Right renal pelvis (tissue), 4 donors: ENCODE measurements at places on chromosomes 7 and 10. TPM values are rescaled to one million over a fixed set of nuclear protein-coding genes. Genes with fewer than 3 reads are reported as not detected.

DNA sequence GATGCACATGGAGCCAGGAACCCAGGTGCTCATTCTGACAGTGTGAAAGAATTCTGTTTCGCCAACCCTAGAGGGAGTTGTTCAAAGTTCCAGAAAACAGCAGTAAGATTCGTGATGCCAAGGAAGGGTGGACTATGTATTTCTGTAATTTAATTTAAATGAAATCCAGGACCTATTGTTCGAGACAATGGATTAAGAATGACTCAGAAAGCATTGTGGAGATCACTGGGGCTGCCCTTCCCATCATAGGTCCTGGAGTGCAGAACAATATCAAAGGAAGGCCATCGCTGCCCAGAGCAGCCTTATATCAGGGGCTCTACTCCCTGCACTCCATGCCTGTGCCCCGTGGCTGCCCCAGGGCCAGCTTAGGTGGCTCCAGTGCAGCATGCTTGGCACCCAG lies 32.1 kb upstream of the CALD1 start:
- DNase-seq = no peak

- DNase-seq = no peak
Measured at GRCh38 chr10:132335189-132336063, 3.4 kb downstream of the LRRC27 start.

The LIPJ gene
- 0.06 TPM for polyA plus RNA-seq

The ZNF777 gene
- 14.6 TPM for polyA plus RNA-seq

The COL13A1 gene
- 24.5 TPM for polyA plus RNA-seq

The KLLN gene
- polyA plus RNA-seq = 1.6 TPM

The CEP55 gene
- 16.1 TPM for polyA plus RNA-seq

DNA sequence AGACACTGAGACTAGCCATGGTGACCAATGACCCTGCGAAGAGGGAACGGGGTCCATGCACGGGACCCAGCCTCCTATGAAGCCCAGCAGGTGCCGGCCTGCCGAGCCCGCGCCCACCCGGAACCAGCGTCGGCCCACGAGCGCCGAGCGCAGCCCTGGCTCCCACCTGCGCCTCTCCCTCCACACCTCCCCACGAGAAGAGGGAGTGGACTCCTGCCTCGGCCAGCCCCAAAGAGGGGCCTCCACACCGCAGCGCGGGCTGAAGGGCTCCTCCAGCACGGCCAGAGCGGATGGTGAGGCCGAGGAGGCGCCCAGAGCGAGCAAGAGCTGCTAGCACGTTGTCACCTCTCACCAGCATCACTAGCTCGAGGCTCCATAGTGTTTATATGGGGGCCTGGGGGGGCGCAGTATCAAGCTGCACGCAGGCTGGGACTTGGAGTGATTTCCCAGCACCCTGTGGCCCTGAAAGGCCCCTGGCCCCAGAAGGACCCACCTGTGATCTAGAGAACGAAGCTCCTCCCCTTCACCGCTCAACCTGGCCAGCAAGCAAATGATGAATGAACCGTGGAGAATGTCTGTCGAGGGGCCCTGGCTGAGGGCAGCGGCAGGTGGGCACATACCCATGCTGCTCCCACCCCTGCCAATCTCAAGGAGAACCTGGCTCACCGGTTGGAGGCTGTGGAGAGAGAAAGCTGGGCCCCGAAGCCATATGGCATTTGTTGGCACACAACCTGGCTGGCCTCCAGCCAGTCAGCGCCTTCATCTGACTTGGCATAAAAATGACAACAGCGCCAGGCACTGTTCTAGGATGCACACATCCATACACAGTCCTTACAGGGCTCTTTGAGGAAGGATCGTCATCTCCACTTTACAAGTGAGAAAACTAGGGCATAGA lies 30.7 kb downstream of the GHRHR start:
- DNase-seq = no peak

DNA sequence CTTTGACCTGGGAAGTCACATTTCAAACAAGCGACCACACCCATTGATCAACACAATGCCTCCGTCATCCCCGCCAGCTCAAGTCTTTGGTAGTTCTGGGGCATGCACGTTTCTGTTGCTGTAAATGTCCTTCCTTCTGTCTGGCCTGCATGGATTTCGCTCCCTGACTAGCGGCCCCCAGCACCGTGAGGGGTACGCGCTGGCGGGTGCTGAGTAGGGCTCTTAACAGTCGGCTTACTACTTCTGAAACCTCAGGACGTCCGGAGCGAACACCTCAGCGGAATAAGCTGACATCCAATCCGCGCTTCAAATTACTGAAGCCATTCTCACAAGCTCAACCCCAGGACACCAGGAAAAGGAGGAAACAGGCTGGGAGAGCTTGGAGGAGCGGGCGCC lies 505 bp downstream of the NUDCD3 start:
- no peak for DNase-seq

DNA sequence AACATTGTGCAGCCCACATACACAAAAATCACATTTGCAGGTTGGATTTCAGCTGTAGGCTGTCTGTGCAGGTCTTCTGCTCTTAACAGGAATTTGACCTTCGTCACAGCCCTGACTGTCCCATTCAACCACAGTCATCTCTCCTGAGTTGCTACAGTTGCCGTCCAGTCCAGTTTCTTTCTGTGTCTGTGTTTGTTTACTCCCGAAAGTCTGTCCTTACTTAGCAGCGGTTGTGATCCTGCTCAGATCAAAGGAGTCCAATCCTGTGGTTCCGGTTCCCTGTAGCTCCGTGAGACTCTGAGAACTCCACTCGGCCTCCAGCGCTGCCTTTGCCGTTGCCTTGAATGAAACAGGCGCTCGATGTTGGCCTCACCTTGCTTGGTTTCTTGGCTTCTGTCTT lies 111.6 kb upstream of the GATA3 start:
- no peak for DNase-seq
